Peyer's patch (tissue), 4 donors: ENCODE measurements at places on chromosomes 5 and 9. TPM values are rescaled to one million over a fixed set of nuclear protein-coding genes. Genes with fewer than 3 reads are reported as not detected.
A peak's percentile ranks its signal among the peaks of the same experiment; 100 is the strongest.

GRCh38 chr9:117516676-117517632 lies 102.1 kb upstream of the ASTN2 start:
- H3K27me3 ChIP-seq, result no peaks in the 10 kb centered on the region
- DNase-seq, result no peak
- no peaks in the 10 kb centered on the region for H3K36me3 ChIP-seq
- H3K4me3 ChIP-seq, result no peak overlapping the region

DNA sequence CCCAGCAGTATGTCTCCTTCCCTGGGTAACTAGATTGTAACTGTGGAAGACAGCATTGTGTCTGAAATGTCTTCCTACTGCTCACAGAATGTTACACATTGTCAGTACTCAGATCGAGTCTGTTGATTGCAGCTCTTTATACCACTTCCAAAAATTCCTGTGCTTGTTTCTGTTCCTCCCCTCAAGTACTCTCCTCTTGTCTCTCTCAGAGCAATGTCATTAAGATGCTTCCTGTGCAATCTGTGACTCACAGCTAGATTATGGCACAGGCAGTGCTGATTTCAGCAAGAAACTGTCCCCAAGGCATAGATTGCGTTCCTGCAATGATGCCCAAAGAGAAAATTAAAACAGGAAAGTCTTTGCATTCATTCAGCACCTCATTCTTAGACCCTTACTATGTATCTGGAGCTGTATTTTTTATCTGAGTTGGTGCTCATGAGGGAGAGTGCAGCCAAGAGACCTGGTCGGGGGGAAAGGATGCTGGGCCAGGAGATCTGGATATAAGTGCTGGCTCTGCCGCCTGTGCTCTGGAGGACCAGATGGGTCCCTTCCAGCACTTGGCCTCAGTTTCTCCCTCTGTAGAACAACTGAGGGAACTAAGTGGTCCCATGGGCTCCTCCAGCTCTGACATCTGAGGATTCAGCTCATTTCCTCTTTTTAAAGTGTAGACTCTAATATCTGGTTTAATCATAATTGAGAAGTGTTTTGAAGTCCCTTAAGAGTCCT lies 40.8 kb upstream of the GNPDA1 start:
- H3K36me3 ChIP-seq, result no peaks in the 10 kb centered on the region
- H3K4me1 ChIP-seq, result no peaks in the 10 kb centered on the region
- peak; percentile 54 for DNase-seq
- no peaks in the 10 kb centered on the region for H3K27me3 ChIP-seq
- H3K27ac ChIP-seq, result no peak overlapping the region
- H3K4me3 ChIP-seq, result no peak overlapping the region

GRCh38 chr5:59685191-59685530 lies 208.4 kb downstream of the PDE4D start:
- no peaks in the 10 kb centered on the region for H3K27me3 ChIP-seq
- no peaks in the 10 kb centered on the region for H3K36me3 ChIP-seq
- no peaks in the 10 kb centered on the region for H3K4me1 ChIP-seq

- no peaks in the 10 kb centered on the region for H3K27me3 ChIP-seq
- no peaks in the 10 kb centered on the region for H3K36me3 ChIP-seq
- H3K4me3 ChIP-seq, result no peak overlapping the region
- no peak for DNase-seq
- no peaks in the 10 kb centered on the region for H3K4me1 ChIP-seq
- H3K27ac ChIP-seq, result no peak overlapping the region
Measured at GRCh38 chr9:126390923-126391322, 64.3 kb downstream of the MVB12B start.

- H3K27me3 ChIP-seq, result no peaks in the 10 kb centered on the region
- no peak overlapping the region for H3K27ac ChIP-seq
- no peak overlapping the region for H3K4me3 ChIP-seq
- no peaks in the 10 kb centered on the region for H3K36me3 ChIP-seq
Measured at GRCh38 chr5:1028481-1029281, 20.1 kb downstream of the NKD2 start.

GRCh38 chr5:141672841-141673813 lies 8.9 kb downstream of the ARAP3 start:
- no peak overlapping the region for H3K27ac ChIP-seq
- H3K4me1 ChIP-seq, result no peaks in the 10 kb centered on the region
- no peaks in the 10 kb centered on the region for H3K27me3 ChIP-seq
- peak; percentile 34 for DNase-seq

GRCh38 chr9:5971740-5972139 lies 43.7 kb downstream of the RANBP6 start:
- DNase-seq, result no peak
- H3K27ac ChIP-seq, result no peak overlapping the region
- H3K27me3 ChIP-seq, result no peaks in the 10 kb centered on the region

DNA sequence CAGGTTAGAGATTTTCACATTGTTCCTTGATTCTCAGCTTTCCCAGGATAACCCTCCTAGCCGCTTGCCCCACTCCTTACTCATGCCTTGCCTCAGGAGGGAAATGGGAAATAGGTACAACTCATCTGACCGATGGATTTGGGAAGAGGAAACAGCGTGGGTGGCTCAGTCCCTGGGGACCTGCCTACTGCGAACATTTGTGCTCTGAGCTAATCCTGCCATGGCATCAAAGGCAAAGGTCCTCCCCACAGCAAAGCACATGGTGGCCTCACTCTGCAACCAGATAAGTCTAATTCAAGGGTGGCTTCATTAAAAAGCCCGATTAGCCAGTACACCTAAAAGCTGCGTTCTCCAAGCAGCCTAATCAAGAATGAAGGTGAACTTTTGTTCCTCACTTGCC lies 82.4 kb upstream of the ADRA1B start:
- H3K36me3 ChIP-seq, result no peaks in the 10 kb centered on the region
- no peak overlapping the region for H3K4me3 ChIP-seq
- H3K27me3 ChIP-seq, result no peaks in the 10 kb centered on the region
- H3K27ac ChIP-seq, result no peak overlapping the region
- no peak for DNase-seq

DNA sequence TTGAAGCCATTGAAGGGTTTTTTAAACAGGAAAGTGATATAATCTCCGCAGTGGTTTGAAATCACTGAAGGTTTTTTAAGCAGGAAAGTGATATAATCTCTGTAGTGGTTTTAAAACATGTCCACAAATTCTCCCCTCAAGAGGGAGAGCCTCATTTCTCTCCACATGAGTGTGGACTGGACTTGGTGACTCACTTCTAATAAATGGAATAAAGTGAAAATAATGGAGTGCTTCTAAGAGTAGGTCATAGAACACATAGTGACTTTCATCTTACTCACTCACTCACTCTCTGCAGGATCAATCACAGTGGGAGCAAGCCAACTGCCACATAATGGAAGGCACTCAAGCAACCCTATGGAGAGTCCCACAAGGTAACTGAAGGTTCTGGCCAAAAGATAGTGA lies 12.0 kb downstream of the CTNNAL1 start:
- no peaks in the 10 kb centered on the region for H3K27me3 ChIP-seq
- H3K4me3 ChIP-seq, result no peak overlapping the region
- no peaks in the 10 kb centered on the region for H3K36me3 ChIP-seq
- H3K4me1 ChIP-seq, result no peaks in the 10 kb centered on the region
- no peak for DNase-seq

DNA sequence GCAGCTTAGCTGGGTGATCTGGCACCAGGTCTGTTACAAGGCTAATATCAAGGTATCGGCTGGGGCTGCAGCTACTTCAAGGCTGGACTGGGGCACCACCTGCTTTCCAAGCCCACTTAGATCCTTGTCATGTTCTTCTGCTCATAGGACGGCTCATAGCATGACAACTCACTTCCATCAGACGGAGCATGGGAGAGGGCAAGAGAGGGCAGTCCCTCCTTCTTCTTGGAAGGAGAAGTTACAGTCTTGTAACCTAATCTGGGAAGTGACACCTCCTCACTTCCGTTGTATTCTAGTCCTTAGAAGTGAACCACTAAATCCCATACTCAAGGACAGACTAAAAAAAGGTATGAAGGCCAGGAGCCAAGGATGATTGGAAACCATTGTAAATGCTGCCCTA lies 258.2 kb downstream of the MAST4 start:
- H3K36me3 ChIP-seq, result no peaks in the 10 kb centered on the region
- H3K4me1 ChIP-seq, result no peaks in the 10 kb centered on the region
- H3K27me3 ChIP-seq, result no peaks in the 10 kb centered on the region
- H3K27ac ChIP-seq, result no peak overlapping the region
- DNase-seq, result no peak

DNA sequence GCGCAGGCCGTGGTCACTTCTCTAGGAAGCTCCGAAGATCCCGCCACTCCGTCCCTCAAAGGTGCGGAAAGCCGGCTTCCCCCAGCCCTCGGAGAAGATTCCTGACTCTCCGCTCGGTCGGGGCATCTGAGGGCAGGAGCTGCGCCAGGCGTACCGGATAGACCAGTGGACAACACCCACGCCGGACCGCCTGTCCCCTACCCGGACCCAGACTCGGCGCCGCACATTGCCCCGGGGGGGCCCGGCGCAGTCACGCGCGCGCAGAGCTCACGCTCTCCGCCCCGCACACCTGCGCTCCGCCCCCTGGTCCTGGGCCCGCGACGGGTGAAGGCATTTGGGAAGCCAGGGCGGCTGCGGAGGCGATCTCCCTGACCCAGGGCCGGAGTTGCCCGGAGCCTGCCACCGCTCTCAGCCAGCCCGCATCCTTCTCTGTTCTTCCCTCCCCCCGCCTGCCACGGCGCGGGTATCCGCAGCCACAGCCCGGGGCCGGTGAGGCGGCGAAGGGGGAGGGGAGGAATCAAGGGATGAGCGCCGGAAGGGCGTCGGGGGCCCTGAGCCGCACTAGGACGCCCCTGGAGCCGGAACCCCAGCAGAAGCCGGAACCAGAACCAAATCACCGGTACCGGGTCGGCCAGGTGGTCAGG lies 448 bp downstream of the RELL2 start:
- peak overlapping the region; percentile 66 for H3K4me3 ChIP-seq
- H3K27ac ChIP-seq, result peak overlapping the region; percentile 88
- no peak for DNase-seq
- no peaks in the 10 kb centered on the region for H3K27me3 ChIP-seq
- H3K4me1 ChIP-seq, result no peaks in the 10 kb centered on the region
- no peaks in the 10 kb centered on the region for H3K36me3 ChIP-seq

DNA sequence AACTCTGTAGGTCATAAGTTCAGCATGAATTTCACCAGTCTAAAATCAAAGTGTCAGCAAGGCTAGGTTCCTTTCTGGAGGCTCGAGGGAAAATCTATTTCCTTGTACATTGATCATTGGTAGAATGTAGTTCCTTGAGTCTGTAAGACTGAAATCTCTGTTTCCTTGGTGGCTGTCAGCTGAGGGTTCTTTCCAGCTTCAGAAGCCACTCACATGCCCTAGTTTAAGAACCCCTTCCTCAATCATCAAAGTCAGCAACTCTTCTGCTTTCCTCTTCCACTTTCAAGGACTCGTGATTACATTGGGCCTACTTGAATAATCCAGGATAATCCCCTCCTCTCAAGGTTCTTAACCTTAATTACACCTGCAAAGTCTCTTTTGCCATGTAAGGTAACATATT lies 4.9 kb upstream of the SCAMP1 start:
- no peak overlapping the region for H3K27ac ChIP-seq
- no peaks in the 10 kb centered on the region for H3K36me3 ChIP-seq
- DNase-seq, result no peak
- no peaks in the 10 kb centered on the region for H3K27me3 ChIP-seq

DNA sequence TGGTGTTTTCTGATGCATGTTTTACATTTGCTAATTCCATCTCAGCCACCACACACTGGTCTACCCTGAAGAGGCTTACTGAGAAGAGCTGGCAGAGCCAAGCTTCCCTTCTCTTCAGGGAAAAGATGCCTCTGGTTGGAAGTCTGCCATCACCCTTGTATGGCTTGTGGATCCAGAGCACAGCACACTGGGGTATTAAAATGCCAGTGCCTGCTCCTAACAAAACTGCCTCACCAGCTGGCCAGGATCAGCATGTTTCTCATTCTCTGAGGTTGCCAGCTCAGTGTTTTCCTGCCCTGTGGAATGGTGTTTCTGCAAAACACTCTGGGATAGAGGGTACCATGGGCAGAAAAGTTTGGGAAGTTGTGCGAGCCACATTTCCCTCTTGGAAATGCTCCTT lies 31.6 kb upstream of the ZNF618 start:
- no peak for DNase-seq
- no peaks in the 10 kb centered on the region for H3K36me3 ChIP-seq
- H3K27me3 ChIP-seq, result no peaks in the 10 kb centered on the region
- no peaks in the 10 kb centered on the region for H3K4me1 ChIP-seq

DNA sequence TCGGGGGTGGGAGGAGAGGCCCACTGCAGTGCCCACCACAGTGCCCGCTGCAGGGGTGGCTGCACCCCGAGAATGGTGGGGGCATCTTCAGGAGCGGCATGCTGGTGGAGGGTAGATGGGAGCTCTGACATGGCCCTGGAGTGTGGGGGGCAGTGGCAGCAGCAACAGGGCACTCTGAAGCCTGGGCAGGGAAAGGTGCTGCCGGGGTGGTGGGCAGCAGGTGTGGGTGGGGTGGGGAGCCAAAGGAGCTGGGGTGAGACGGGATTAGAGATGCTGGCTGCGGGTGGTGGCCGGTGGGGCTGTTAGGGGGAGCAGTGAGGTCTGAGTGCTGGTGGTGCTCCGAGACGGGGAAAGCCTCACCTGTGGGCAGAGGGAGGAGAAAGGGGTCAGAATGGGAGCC lies 18.0 kb downstream of the FAM193B start:
- H3K4me3 ChIP-seq, result no peak overlapping the region
- H3K36me3 ChIP-seq, result no peaks in the 10 kb centered on the region

- H3K4me1 ChIP-seq, result no peaks in the 10 kb centered on the region
- H3K4me3 ChIP-seq, result no peak overlapping the region
- H3K36me3 ChIP-seq, result no peaks in the 10 kb centered on the region
- DNase-seq, result no peak
- H3K27ac ChIP-seq, result no peak overlapping the region
- H3K27me3 ChIP-seq, result no peaks in the 10 kb centered on the region
Measured at GRCh38 chr9:107290619-107291018, 7.5 kb downstream of the RAD23B start.

- H3K27me3 ChIP-seq, result no peaks in the 10 kb centered on the region
- H3K4me3 ChIP-seq, result no peak overlapping the region
- H3K27ac ChIP-seq, result no peak overlapping the region
- H3K36me3 ChIP-seq, result no peaks in the 10 kb centered on the region
Measured at GRCh38 chr5:160175438-160176218, 53.7 kb upstream of the FABP6 start.

The VCAN gene
- 10.5 TPM for total RNA-seq

The TERT gene
- total RNA-seq, result 0.70 TPM

The BRINP1 gene
- not detected for total RNA-seq

The NMUR2 gene
- total RNA-seq, result not detected

The PDZD2 gene
- 2.8 TPM for total RNA-seq

The ARRDC1 gene
- 135 TPM for total RNA-seq

The CCL28 gene
- 13.7 TPM for total RNA-seq

The RASEF gene
- 31.9 TPM for total RNA-seq

The IL17B gene
- not detected for total RNA-seq

The PCDHB11 gene
- total RNA-seq, result not detected

The NPDC1 gene
- total RNA-seq, result 106 TPM

The CCNI2 gene
- total RNA-seq, result 7.4 TPM

The IFNA21 gene
- total RNA-seq, result not detected

The NREP gene
- total RNA-seq, result 18.2 TPM
